Activated T-cell treated with anti-CD3 and anti-CD28 coated beads for 4 hours (primary cell): ENCODE measurements at places on chromosomes 3 and 15.

- no peak for DNase-seq
These were observed 16.4 kb downstream of the ARRDC4 start for GRCh38 chr15:97976766-97977503.

- DNase-seq, result no peak
These were observed 150.3 kb downstream of the TNIK start for GRCh38 chr3:171309906-171310359.

GRCh38 chr15:50140983-50141382 lies 21.9 kb upstream of the ATP8B4 start:
- no peak for DNase-seq

GRCh38 chr15:64096668-64097384 lies 1.0 kb downstream of the SNX1 start:
- DNase-seq, result no peak

DNA sequence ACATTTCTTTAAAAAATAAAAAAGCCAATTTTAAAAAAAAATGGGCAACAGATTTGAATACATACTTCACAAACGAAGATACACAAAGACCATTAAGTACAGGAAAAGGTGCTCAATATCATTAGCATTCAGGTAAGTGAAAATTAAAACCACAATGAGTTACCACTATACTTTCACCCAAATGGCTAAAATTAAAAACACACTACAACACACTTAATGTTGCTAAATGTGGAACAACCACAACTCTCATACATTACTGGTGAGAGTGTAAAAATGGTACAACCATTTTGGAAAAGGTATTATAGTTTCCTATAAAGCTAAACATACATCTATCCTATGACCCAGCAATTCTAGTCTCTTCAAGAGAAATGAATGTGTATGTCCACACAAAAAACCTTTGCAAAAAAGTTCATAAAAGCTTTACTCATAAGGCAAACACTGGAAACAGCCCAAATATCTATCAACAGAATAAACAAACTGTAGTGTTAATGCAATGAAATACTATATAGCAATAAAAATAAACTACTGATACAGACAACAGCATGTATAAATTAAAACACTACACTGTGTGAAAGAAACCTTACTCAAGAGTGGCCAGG lies 14.9 kb downstream of the IP6K1 start:
- no peak for DNase-seq

GRCh38 chr15:80561500-80561899 lies 133.6 kb upstream of the ABHD17C start:
- no peak for DNase-seq

DNA sequence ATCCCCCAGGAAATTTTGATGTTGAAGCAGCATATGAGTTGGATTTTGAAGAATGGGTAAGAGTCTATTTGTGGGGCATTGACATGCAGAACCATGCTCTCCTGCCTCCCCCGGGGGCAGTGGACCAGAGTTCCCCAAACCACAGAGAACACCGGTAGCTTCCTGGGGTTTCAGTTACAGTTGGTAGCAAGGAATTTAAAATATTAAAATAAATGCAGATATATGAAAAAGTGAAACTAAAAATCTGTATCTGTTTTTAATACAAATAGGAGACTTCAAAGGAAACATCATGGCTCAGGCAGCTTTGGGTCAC lies 37.4 kb downstream of the SLC9A9 start:
- no peak for DNase-seq

DNA sequence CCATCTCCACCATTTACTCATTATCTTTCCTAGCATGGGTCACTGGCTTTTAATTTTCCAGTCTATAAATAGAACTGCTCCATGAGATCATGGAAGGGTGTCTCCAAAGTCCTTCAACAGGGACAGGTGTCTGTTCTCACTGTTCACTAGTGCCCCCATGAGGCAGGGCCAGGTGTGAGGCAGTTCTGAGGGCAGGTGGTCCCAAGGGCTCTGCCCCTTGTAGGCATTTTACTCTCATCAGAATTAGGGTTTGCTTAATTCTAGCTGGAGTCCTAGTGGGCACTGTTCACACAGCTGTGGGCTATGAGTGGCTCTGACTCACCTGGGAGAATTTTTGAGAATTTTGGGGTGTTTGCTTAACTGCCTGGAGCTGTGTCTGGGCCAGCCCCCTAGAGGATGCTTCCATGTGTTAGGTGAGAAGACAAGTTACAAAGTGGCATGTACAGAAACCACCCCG lies 248.0 kb upstream of the LYSMD4 start:
- no peak for DNase-seq

DNA sequence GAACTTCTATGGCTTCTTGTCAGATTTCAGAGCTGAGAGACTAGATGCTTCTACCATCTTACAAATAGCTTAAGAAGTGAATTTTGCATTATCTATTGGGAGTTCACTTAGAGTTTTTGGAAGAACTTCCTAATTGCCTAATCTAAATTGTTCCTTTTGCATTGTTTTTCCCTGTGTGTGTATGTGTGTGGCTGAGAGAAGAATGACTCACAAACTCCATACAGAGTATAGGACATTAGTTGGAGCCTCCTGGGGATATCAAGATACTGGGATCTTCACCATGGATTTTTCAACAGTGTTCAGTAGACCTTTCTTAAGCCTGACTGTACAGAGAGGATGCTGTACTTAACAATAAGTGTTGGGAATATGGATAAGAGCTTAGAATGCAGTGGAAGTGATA lies 10.9 kb downstream of the TLNRD1 start:
- no peak for DNase-seq

DNA sequence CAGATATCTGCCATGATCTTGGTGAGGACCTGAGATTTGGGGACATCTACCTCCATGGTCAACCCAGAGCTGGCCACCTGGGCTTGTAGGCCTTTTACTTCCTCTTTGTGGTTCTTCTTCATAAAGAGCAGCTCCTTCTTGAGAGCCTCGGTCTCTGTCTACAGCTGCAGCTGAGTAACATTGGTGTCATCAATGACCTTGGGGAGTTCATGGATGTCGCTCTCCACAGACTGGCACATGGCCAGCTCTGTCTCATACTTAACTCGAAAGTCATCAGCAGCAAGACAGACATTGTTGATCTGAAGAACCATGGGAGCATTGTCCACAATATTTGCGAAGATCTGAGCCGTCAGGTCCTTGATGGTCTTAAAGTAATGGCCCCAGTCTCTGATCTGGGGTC lies 15.7 kb upstream of the RASA2 start:
- no peak for DNase-seq

DNA sequence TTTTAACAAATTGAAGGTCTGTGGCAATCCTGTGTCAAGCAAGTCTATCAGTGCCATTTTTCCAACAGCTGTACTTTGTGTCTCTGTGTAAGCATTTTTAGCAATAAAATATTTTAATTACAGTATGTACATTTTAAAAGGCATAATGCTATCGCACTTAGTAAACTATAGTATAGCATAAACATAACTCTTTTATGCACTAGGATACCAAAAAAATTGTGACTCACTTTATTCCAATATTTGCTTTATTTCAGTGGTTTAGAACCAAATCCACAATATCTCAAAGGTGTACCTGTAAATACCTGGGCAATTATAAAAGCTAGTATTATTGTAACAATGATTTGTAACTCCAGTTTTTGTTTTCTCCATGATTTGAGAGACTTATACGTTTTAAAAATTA lies 46.5 kb downstream of the FRMD5 start:
- no peak for DNase-seq

GRCh38 chr3:114213627-114214541 lies 23.5 kb downstream of the ZNF80 start:
- DNase-seq, result peak; percentile 65

- DNase-seq, result peak; percentile 4
These were observed 47.2 kb upstream of the SMAD6 start for GRCh38 chr15:66654739-66655375.

DNA sequence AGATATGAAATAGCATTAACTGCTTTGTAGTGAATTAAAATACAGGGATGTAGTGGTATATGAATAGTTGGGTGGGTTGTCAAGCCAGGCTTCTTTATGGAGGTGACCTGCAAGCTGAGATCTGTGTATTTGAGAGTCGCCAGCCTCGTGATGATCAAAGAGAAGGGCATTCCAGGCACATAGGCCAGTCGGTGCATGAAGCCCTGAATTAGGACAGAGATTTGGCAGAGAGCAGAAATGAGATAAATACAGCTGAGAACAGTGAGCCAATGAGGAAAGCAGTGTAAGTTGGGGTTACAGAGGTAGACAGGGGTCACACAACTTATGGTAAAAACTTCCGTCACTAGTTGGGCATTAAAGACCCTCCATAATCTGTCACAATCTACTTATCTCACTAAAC lies 641.9 kb downstream of the OTOL1 start:
- DNase-seq, result no peak

GRCh38 chr3:109384164-109384563 lies 46.8 kb upstream of the DPPA4 start:
- DNase-seq, result no peak

GRCh38 chr3:81585056-81585455 lies 176.4 kb downstream of the GBE1 start:
- no peak for DNase-seq

DNA sequence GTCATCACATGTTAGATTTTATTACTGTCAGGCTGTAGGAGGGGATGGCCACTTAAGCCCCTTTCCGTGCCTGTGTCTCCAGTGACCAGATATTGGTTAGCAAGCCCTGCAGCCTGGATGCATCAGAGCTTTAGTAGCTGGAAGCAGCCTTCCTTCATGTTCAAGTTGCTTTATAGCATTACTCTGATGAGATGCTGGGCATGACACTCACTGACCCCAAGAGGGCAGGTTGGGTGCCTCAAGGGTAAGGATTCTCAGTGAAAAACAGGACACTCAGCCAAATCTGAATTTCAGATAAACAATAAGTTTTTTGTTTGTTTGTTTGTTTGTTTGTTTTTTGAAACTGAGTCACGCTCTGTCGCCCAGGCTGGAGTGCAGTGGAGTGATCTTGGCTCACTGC lies 68.5 kb upstream of the PTX3 start:
- DNase-seq, result no peak

DNA sequence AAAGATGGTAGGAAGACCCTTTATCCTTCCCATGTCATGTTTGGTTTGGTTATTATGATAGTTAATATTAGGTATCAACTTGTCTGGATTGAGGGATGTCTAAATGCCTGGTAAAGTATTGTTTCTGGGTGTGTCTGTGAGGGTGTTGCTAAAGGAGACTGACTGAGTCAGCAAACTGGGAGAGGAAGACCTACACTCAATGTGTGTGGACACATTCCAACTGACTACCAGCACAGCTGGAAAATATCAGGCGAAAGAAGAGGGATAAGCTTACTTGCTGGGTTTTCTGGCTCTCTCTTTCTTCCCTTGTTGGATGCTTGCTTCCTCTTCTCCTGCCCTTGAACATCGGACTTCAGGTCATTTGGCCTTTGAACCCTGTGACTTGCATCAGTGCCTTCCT lies 1227.6 kb upstream of the EPHA6 start:
- no peak for DNase-seq

DNA sequence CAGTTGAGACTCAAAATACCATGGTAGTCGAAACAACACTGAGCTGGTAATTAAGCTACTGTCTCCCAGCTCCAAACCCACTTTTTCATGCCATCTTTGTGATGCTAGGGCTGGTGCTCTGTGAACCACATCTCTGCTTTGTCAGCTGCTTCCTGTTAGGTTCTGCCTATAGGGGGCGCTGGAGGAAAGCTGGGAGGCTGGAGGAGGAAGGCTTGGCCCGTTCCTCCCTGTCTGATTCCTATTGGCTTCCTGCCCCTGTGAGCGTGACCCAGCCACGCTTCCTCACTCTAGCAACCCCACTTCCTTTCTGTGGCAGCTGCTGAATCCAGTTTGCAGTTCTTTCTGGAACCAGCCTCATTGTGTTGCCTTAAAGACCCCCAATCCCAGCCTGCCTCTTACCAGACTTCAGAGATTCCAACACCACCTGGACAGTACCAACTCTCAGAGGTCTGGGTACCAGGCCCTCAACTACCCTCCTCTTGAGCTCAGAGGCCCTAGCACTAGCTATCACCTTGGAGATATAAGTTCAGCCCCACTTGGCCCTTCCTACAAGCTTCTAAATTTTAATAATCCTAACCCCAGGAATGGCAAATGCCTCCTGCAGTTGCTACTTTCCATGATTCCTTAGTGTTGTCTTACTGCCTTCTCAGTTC lies 120.9 kb downstream of the ERC2 start:
- DNase-seq, result no peak
